ENCODE measurements at places on chromosomes 6 and 20.

GRCh38 chr6:118750143-118750542 lies 98.8 kb upstream of the CEP85L start:
- DNase-seq = no peak

GRCh38 chr20:54105653-54106052 lies 35.3 kb upstream of the BCAS1 start:
- DNase-seq = no peak

- DNase-seq = no peak
These were observed 57.4 kb downstream of the CD83 start for GRCh38 chr6:14174996-14175395.

DNA sequence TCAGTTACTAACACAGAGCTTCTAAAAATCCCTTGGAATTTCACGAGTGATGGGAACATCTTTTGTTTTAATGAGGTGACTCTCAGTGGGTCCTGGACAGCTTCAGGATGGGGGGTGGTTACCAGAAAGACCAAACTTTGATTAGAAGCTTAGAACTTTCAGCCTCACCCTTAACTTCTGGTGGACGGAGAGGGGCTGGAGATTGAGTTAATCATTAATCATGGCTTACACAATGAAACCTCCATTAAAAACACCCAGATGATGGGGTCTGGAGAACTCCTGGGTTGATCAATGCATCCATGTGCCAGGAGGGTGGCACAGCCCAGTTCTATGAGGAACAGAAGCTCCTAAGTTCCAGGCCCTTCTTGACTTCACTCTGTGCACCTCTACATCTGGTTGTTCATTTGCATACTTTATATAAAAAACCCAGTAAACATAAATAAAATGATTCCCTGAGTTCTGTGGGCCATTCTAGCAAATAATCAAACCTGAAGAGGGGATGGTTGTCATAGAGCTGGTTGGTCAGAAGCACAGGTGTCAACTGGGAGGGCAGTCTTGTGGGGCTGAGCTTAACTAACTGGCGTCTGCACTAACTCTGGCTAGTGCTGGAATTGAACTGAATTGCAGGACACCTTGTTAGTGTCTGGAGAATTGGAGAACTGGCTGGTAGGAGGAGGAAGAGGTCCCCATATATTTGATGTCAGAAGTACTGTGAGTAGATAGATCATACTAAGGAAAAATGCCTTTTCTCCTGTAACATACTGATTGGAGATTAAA lies 10.3 kb downstream of the RMND1 start:
- DNase-seq = no peak

GRCh38 chr6:98924647-98925046 lies 23.1 kb downstream of the FBXL4 start:
- DNase-seq = no peak

DNA sequence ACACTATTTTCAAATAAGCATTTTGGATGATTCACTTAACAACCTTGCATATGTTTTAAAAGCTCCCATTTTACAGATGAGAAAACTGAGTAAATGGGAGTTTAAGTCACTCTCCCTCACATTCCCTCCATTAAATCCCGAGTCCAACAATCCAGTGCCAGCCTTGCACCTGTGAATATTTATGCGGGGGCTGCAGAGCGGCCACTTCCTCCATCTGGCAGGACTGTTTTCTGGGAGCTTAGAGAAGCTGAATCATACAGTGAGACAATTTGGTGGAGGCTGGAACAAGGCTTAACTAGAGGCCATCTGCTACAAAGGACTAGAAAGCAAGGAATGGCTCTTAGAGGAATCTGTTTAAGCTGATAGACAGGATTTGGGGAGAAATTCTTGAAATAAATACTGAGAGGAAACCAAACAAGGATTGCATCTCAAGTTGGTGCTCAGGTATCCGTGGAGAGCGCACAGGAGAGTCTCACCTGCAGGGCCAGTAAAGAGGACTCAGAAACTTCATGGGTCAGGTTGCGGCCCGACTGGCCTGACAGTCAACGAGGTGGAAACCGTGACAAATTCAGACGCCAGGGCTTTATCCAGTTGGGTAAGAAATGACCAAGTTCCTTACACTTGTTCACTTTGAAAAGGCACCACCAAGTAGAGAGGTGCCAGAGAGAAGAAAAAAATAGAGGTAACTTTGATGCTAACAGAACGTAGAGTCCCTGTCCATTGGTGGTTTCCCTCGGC lies 478.5 kb downstream of the QKI start:
- no peak for DNase-seq

DNA sequence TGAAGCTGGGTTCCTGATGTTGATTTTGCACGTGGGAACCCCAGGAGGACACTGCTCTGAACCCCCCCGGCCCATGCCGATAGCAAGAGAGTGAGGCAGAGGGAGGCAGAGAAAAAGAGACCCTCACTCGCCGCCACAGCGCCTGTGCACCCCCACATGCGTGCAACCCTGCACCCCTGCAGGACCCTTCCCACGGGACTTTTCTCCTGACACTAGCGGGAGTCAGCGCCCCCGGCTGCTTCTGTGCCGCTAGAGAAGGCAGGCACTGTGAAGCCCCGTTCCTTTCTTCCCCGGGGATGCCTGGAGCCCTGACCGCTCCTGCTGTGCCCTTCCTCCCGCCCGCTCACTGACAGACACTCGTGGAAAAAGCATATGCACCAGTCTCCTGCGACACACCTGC lies 67.4 kb downstream of the GMPR start:
- no peak for DNase-seq

- no peak for DNase-seq
These were observed 149.4 kb upstream of the SNX9 start for GRCh38 chr6:157673596-157673995.

DNA sequence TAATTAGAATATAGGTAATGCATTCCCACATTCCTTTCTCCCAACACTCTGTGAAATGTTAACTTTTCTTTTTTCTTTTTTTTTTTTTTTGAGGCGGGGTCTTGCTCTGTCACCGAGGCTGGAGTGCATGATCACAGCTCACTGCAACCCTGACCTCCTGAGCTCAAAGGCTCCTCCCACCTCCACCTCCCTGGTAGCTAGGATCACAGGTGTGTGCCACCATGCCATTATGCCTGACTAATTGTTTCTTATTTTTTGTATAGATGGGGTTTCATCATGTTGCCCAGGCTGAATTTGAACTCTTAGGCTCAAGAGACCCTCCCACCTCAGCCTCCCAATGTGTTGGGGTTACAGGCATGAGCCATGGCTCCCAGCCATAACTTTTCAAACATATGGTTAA lies 135.7 kb upstream of the SHLD1 start:
- no peak for DNase-seq

GRCh38 chr20:298776-299391 lies 1.5 kb downstream of the ZCCHC3 start:
- no peak for DNase-seq

GRCh38 chr6:32885698-32886286 lies 31.8 kb downstream of the PSMB9 start:
- no peak for DNase-seq

Data from GM12891 (cell line).